IMR-90 (cell line): ENCODE measurements at places on chromosomes 3 and 15. TPM values are rescaled to one million over a fixed set of nuclear protein-coding genes. Genes with fewer than 3 reads are reported as not detected.
A peak's percentile ranks its signal among the peaks of the same experiment; 100 is the strongest.

Gene TMOD2
- total RNA-seq, result 5.4 and 6.9 TPM in 2 replicates

Gene TMEM45A
- total RNA-seq, result 13.6 and 20.8 TPM in 2 replicates

Gene HDGFL3
- total RNA-seq, result 9.5 and 31.4 TPM in 2 replicates

Gene TMEM212
- total RNA-seq, result not detected in 2 replicates

Gene NPAP1
- not detected in 2 replicates for total RNA-seq

DNA sequence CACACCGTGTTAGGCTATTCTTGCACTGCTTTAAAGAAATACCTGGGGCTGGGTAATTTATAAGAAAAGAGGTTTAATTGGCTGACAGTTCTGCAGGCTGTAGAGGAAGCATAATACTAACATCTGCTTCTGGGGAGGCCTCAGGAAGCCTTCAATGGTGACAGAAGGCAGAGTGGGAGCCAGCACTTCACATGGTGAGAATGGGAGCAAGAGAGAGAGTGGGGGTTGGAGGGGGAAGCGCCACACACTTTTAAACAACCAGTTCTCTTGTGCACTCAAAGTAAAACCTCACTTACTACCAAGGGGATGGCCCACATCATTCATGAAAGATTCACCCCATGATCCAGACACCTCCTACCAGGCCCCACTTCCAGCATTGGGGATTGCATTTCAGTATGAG is 181.1 kb downstream of the APBA2 start:
- H3K27me3 ChIP-seq, result no peaks in the 10 kb centered on the region
- no peaks in the 10 kb centered on the region for H3K36me3 ChIP-seq
- H3K27ac ChIP-seq, result no peak overlapping the region
- no peak for DNase-seq
- no peak overlapping the region for H3K4me3 ChIP-seq

GRCh38 chr3:127688022-127688415 is 15.3 kb downstream of the ABTB1 start:
- H3K27me3 ChIP-seq, result no peaks in the 10 kb centered on the region
- peaks cover 26% of the 10 kb centered on the region for H3K4me1 ChIP-seq
- H3K36me3 ChIP-seq, result peaks cover 11% of the 10 kb centered on the region; the same call in 1 of the 2 replicates
- DNase-seq, result no peak

GRCh38 chr15:66004618-66005262 is 135.4 kb downstream of the RAB11A start:
- H3K4me1 ChIP-seq, result no peaks in the 10 kb centered on the region
- no peaks in the 10 kb centered on the region for H3K36me3 ChIP-seq
- peaks cover 12% of the 10 kb centered on the region for H3K27me3 ChIP-seq
- DNase-seq, result peak; percentile 31
- H3K27ac ChIP-seq, result no peak overlapping the region

DNA sequence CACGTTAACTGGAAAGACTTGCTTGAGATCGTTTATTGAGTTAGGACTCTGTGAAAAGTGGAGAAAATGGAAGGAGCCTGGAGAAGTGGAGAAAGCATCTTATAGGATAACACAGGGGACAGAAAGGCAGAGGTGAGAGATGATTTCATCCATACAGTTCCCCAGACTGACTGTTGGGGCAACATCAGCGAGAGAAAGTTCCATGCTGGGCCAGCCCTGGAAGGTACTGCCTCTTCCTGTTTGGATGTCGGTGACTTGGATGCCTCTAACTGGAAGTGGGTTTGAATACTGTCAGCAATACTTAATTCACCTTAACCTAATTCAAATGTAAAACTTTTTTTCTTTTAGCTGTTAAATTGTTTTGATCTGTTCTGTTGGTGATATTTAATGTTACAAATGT is 32.3 kb downstream of the ATP13A5 start:
- DNase-seq, result no peak
- no peak overlapping the region for H3K4me3 ChIP-seq
- no peak overlapping the region for H3K27ac ChIP-seq
- no peaks in the 10 kb centered on the region for H3K4me1 ChIP-seq

GRCh38 chr15:25248583-25249235 is 190.1 kb downstream of the UBE3A start:
- no peak overlapping the region for H3K4me3 ChIP-seq
- H3K36me3 ChIP-seq, result no peaks in the 10 kb centered on the region
- H3K27me3 ChIP-seq, result no peaks in the 10 kb centered on the region
- H3K27ac ChIP-seq, result no peak overlapping the region

- H3K36me3 ChIP-seq, result no peaks in the 10 kb centered on the region
- H3K4me3 ChIP-seq, result no peak overlapping the region
- no peaks in the 10 kb centered on the region for H3K27me3 ChIP-seq
- H3K27ac ChIP-seq, result no peak overlapping the region
- no peaks in the 10 kb centered on the region for H3K4me1 ChIP-seq
- no peak for DNase-seq
Observed at GRCh38 chr3:24400450-24400849, 94.2 kb downstream of the THRB start.

GRCh38 chr3:80000022-80000421 is 232.2 kb upstream of the ROBO1 start:
- H3K27me3 ChIP-seq, result no peaks in the 10 kb centered on the region
- no peak for DNase-seq
- H3K36me3 ChIP-seq, result no peaks in the 10 kb centered on the region
- no peak overlapping the region for H3K4me3 ChIP-seq
- H3K4me1 ChIP-seq, result no peaks in the 10 kb centered on the region
- H3K27ac ChIP-seq, result no peak overlapping the region

GRCh38 chr15:84836844-84837243 is 19.7 kb downstream of the ALPK3 start:
- no peak overlapping the region for H3K4me3 ChIP-seq
- H3K36me3 ChIP-seq, result no peaks in the 10 kb centered on the region
- peaks cover 3% of the 10 kb centered on the region; the same call in 1 of the 2 replicates for H3K4me1 ChIP-seq
- peaks cover 26% of the 10 kb centered on the region for H3K27me3 ChIP-seq
- DNase-seq, result no peak

DNA sequence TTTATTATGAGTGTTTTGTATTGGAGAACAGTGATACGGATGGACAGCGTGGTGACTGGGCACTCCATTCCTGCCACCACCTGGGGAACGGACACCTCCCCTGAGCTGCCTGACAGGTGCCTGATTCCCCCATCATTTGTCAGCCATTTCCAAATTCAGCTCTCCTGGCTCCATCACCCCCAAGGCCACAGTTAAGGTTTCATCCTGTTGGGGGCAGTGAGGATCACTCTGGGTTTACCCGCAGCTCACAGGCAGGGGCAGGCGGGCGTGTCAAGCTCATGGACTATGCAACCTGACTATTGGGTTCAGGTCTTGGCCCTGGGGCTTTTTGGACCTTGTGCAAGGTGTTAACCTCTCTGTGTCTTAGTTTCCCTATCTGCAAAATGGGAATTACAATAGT is 76.3 kb downstream of the RAB11A start:
- H3K4me1 ChIP-seq, result no peaks in the 10 kb centered on the region
- DNase-seq, result no peak
- no peak overlapping the region for H3K27ac ChIP-seq
- H3K36me3 ChIP-seq, result no peaks in the 10 kb centered on the region
- peaks cover 33% of the 10 kb centered on the region for H3K27me3 ChIP-seq
- H3K4me3 ChIP-seq, result no peak overlapping the region

GRCh38 chr3:37668431-37668817 is 193.3 kb upstream of the CTDSPL start:
- H3K27ac ChIP-seq, result no peak overlapping the region
- peaks cover 14% of the 10 kb centered on the region for H3K27me3 ChIP-seq
- DNase-seq, result no peak
- H3K4me3 ChIP-seq, result no peak overlapping the region

GRCh38 chr3:183309276-183309675 is 56.2 kb downstream of the B3GNT5 start:
- no peak for DNase-seq
- peaks cover 36% of the 10 kb centered on the region for H3K27me3 ChIP-seq
- no peaks in the 10 kb centered on the region; the same call in 1 of the 2 replicates for H3K4me1 ChIP-seq
- no peaks in the 10 kb centered on the region for H3K36me3 ChIP-seq

GRCh38 chr15:87710406-87710805 is 546.1 kb downstream of the NTRK3 start:
- no peaks in the 10 kb centered on the region for H3K4me1 ChIP-seq
- no peak overlapping the region for H3K4me3 ChIP-seq

- no peaks in the 10 kb centered on the region for H3K36me3 ChIP-seq
- no peaks in the 10 kb centered on the region for H3K4me1 ChIP-seq
- no peak overlapping the region for H3K27ac ChIP-seq
- DNase-seq, result peak; percentile 24
- peaks cover 20% of the 10 kb centered on the region for H3K27me3 ChIP-seq
- no peak overlapping the region for H3K4me3 ChIP-seq
Observed at GRCh38 chr3:43953814-43954692, 263.3 kb downstream of the ABHD5 start.

DNA sequence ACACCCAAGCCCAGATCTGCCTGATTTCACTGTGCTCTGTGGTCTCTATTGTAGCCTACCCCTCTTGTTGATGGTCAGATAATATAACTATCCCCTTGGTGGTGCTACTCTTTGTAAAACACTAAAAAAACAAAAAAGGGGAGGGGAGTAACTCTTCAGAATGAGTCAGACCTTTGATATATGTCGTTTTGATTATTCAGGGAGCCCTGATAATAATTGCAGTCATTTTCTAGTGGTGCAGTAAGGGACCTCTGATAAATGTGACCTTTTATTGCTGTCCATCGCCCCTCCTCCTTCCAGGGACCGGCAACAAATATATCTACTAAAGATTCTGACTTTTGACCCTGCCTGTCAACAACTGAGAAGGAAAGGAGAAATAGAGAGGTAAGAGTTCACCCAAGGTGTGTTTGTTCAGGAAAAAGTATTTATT is 45.1 kb upstream of the MAGI1 start:
- H3K4me1 ChIP-seq, result peaks cover 4% of the 10 kb centered on the region
- no peak overlapping the region for H3K27ac ChIP-seq
- no peaks in the 10 kb centered on the region for H3K27me3 ChIP-seq
- no peaks in the 10 kb centered on the region for H3K36me3 ChIP-seq
- no peak for DNase-seq
- no peak overlapping the region for H3K4me3 ChIP-seq

GRCh38 chr3:59388555-59389270 is 338.9 kb upstream of the CFAP20DC start:
- no peak overlapping the region for H3K4me3 ChIP-seq
- no peaks in the 10 kb centered on the region; the same call in 1 of the 2 replicates for H3K27me3 ChIP-seq
- H3K36me3 ChIP-seq, result no peaks in the 10 kb centered on the region

DNA sequence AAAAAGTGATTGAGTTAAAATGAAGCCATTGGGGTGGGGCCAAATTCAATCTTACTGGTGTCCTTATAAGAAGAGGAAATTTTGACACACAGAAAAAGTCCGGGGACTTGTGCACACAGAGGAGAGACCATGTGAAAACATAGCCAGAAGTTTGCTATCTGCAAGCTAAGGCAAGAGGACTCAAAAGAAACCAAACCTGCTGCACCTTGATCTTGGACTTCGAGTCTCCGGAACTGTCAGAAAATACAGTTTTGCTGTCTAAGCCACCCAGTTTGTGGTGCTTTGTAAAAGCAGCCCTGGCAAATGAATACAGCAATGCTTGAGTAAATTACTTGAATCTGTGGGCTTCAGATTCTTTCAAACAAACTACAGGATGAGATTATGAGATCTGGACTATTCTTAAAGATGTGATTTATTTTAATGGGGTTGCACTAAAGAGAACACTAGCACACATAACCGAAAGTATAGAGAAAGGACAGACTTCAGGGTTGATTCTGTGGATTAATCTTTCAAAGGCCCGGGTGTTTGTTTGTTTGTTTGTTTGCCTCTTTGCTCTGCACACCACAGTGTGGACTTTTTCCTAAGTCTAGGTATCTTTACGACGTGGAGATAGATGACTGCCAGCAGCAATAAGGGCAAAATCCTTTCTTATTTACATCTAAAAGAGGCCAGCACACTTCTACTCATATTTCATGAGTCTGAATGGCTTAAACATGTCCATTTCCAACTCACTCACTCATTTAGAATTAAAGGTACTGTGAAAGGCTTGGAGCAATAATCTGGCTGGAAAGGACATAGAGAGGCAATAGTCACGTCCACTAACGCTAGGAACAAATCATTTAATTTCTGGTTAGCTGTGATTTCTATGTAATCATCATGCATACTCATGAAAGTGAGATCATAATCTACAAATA is 53.9 kb upstream of the SSR3 start:
- H3K4me3 ChIP-seq, result no peak overlapping the region
- DNase-seq, result no peak
- peaks cover 3% of the 10 kb centered on the region; the same call in 1 of the 2 replicates for H3K4me1 ChIP-seq
- no peak overlapping the region for H3K27ac ChIP-seq
- no peaks in the 10 kb centered on the region for H3K27me3 ChIP-seq

GRCh38 chr3:102537123-102537522 is 102.3 kb downstream of the ZPLD1 start:
- no peak for DNase-seq
- no peak overlapping the region for H3K4me3 ChIP-seq
- H3K36me3 ChIP-seq, result no peaks in the 10 kb centered on the region
- H3K4me1 ChIP-seq, result no peaks in the 10 kb centered on the region

- H3K27ac ChIP-seq, result no peak overlapping the region
- H3K27me3 ChIP-seq, result peaks cover 79% of the 10 kb centered on the region
- peaks cover 4% of the 10 kb centered on the region; the same call in 1 of the 2 replicates for H3K4me1 ChIP-seq
- no peak overlapping the region for H3K4me3 ChIP-seq
- DNase-seq, result no peak
- H3K36me3 ChIP-seq, result no peaks in the 10 kb centered on the region
Observed at GRCh38 chr15:69115031-69115430, 45.4 kb upstream of the GLCE start.

GRCh38 chr15:86329311-86330013 is 249.8 kb downstream of the AGBL1 start:
- H3K4me3 ChIP-seq, result no peak overlapping the region
- no peaks in the 10 kb centered on the region for H3K27me3 ChIP-seq
- DNase-seq, result no peak

GRCh38 chr15:95265419-95265997 is 1034.1 kb downstream of the MCTP2 start:
- peaks cover 16% of the 10 kb centered on the region for H3K4me1 ChIP-seq
- no peaks in the 10 kb centered on the region for H3K27me3 ChIP-seq
- H3K27ac ChIP-seq, result no peak overlapping the region; the same call in 1 of the 2 replicates
- H3K4me3 ChIP-seq, result no peak overlapping the region

- no peak for DNase-seq
- H3K27me3 ChIP-seq, result no peaks in the 10 kb centered on the region
- no peaks in the 10 kb centered on the region for H3K4me1 ChIP-seq
- no peaks in the 10 kb centered on the region for H3K36me3 ChIP-seq
- H3K4me3 ChIP-seq, result no peak overlapping the region
- H3K27ac ChIP-seq, result no peak overlapping the region
Observed at GRCh38 chr3:18901571-18901970, 246.7 kb upstream of the KCNH8 start.

DNA sequence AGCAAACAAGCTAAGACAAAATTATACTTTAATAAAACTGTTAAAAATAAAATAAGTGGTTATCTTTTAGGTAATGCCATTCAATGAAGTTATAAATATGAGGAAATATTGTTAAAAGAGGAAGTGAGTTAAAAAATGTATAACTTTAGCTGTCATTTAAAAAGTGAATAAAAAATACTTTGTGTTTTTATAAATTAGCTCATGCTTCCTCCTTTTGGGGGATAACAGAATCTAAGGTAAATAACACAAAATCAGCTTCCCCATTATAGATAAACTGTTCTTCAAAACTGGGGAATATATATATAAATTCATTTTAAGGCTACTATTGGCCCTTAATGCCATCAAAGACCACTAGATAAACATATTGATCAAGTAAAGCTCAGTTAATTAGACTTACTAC is 113.7 kb upstream of the AADACL2 start:
- H3K4me1 ChIP-seq, result no peaks in the 10 kb centered on the region
- H3K27me3 ChIP-seq, result no peaks in the 10 kb centered on the region
- DNase-seq, result no peak
- H3K27ac ChIP-seq, result no peak overlapping the region
- no peak overlapping the region for H3K4me3 ChIP-seq

- no peak overlapping the region for H3K27ac ChIP-seq
- no peaks in the 10 kb centered on the region for H3K4me1 ChIP-seq
- H3K27me3 ChIP-seq, result peaks cover 4% of the 10 kb centered on the region; the same call in 1 of the 2 replicates
- peak; percentile 10 for DNase-seq
Observed at GRCh38 chr3:172848910-172849309, 98.4 kb downstream of the ECT2 start.
